Activated naive CD4-positive, alpha-beta T cell (primary cell): ENCODE measurements at places on chromosomes 7 and 10.

DNA sequence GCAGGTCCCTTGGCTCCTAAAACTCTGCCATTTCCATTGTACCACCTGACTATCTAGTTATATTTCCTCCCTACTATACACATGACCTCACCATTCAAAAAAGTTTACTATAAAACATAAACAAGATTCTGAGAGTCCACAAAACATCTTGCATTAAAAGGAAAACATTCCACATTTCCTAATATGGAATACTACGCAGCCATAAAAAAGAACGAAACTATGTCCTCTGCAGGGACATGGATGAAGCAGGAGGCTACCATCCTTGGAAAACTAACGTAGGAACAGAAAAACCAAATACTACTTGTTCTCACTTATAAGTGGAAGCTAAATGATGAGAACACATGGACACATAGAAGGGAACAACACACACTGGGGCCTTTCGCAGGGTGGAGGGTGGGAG, 48.3 kb downstream of the SVIL start:
- DNase-seq = no peak

GRCh38 chr10:122493761-122494160, 32.4 kb downstream of the HTRA1 start:
- no peak for DNase-seq

DNA sequence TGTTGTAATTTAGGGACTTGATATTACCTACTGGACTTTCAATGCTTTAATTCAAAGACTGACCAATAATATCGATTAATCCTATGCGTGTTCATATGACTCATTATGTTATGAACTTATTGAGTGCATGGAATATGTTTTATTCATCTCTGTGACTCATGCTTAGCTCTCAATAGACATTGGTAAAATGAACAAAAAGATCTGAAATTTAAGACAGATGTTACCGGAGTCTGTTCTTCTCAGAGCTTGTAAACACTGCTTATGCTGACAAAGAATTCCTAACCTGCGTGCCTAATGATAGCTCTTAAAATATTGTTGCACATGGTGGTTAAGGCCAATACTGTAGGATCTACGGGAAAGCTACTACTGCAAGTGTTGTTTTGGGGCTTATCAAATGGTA, 131.5 kb upstream of the ACBD5 start:
- DNase-seq = no peak

- peak; percentile 71 for DNase-seq
Observed at GRCh38 chr7:45917658-45918057, 3.4 kb downstream of the IGFBP3 start.

DNA sequence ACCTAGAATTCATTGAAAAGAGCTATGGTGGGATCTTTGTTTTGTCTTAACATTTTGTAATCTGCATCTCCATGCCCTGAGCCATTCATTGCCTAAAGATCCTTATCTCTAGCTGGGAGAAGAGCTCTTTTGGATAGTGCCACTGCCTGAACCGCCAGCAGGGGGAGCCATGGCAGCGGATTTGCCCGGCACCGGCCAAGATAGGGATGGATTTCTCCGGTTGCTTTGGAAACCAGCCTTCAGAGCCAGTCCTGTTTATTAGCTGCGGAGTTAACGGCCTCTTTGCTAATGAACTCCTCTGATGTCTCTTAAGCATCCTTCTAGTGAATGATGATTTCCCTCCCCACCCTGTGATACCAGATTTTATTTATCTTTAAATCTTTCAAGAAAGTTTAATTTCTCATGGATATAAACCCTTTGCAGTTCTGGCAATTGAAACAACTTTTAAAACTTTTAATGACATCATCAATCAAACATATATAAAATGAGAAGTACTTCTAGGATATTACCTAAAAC, 58.2 kb upstream of the LYZL2 start:
- DNase-seq = peak; percentile 75

GRCh38 chr7:28942168-28942567, 16.0 kb downstream of the TRIL start:
- no peak for DNase-seq

DNA sequence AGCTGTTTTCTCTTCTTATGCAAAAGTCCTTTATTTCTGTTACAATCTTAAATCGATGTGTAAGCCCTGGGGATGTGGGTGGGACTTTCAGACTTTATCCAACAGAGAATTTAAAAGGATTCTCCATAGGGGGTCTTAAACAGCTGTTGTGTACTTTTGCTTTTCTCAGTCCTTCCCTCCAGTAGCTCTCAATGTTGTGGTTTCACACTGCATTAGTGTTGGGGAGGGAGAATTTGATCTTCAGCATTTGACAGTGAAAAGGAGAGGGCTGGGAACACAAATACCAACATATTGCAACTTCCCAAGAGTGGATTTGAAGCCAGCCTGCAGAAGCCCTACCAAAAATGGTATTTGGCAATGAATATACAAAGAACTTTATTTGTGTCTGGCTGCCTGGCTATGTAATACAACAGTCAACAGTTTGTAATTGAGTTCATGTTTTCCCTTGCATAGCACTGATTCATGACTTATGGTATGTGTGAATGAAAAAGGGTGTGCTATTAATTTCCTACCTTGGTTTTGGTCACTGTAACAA, 80.1 kb upstream of the CAPZA2 start:
- DNase-seq = no peak

DNA sequence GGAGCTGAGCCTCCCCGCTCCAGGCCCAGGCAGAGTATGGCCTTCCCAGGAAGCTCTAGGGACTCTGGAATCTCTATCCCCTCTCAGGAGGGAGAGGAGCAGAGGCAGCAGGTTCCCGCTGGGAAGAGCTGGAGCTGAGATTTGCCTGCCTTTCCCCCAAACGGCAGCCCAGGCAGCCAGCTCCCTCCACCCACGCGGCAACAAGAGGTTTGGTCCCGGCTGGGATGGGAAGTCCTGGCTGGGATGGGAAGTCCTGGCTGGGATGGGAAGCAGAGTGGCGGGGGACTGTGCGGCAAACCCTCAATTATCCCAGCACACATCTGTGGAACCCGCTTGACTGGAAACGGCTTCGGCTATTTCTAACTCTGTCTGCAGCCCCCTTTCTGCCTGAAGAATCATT, 223.0 kb downstream of the ELFN1 start:
- DNase-seq = no peak

DNA sequence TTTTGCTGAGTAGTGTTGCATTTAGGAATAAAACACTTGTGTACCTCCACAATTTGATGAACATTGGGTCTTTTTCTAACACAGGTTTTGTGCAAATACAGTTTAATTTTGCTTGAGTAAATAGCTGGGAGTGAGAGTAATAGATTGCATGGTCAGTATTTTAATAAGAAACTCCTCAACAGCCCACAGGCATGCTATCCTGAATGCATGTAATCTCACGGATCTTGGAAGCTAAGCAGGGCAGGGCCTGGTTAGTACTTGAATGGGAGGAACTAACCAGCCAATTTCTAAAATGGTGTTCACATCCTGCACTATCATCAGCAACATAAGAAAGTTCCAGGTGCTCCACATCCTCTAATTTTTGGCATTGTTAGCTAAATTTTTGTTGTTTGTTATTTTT, 685.4 kb upstream of the MBL2 start:
- no peak for DNase-seq

GRCh38 chr7:156989766-156990535, 20.5 kb downstream of the MNX1 start:
- no peak for DNase-seq

DNA sequence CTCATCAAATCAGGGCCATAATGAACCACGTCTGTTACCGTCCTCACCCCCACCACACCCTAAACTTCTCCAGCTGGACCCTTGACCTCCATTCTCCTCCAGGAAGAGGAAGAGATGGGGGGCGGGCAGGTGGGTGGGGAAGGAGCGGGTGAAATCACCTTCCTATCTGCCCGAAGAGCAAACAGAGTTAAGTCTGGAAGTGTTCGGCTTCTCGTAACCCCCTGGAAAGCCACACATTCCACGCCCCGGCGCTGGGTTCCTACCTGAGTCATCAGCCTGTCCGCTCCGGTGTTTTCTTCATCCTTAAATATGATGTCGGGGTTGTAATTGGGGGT, 736 bp downstream of the SHH start:
- DNase-seq = no peak

GRCh38 chr10:75117995-75118394, 6.5 kb downstream of the SAMD8 start:
- no peak for DNase-seq

DNA sequence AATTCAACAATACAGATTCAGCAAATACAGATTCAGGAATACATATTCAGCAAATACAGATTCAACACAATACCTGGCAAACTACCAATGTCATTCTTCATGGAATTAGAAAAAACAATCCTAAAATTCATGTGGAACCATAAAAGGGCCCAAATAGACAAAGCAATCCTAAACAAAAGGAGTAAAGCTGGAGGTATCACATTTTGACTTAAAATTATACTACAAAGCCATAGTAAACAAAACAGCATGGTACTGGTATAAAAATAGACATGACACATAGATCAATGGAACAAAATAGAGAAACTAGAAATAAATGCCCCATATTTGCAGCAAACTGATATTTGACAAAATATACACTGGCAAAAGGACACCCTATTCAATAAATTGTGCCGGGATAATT, 3.4 kb upstream of the NT5C3A start:
- no peak for DNase-seq

GRCh38 chr10:103855424-103855823, at the start of gene SH3PXD2A:
SH3PXD2A (minus strand) TSS chr10:103855576; CDS start chr10:103855266, 310 bp downstream.
- no peak for DNase-seq

- DNase-seq = no peak
Observed at GRCh38 chr10:69486922-69487730, 35.9 kb downstream of the TSPAN15 start.

DNA sequence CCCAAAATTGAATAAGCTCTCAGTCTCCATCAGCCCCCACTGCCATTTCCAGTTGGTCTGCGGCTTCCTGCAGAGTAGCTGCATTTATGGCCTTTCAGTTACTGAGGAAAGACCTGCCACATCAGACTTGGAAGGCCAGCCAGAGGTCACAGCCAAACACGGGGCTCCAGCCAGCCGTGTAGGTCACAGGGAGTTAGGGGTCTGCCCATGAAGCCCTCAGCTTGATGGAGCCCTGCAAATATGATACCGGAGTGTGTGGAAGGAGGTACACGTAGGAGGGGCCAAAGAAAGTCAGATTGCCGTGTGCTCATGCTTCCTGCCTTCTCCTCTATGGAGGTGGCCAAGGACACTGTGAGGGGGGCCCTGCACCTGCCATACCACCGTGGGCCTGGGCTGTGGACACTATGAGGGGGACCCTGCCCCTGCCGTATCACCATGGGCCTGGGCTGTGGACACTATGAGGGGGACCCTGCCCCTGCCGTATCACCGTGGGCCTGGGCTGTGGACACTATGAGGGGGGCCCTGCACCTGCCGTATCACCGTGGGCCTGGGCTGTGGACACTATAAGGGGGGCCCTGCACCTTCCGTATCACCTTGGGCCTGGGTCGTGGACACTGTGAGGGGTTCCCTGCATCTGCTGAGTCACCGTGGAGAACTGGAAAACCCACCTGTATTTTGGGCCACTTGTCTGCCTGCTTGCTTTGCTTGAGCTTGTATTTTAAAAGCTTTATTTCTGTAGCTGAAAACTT, 335.7 kb upstream of the SHH start:
- no peak for DNase-seq

DNA sequence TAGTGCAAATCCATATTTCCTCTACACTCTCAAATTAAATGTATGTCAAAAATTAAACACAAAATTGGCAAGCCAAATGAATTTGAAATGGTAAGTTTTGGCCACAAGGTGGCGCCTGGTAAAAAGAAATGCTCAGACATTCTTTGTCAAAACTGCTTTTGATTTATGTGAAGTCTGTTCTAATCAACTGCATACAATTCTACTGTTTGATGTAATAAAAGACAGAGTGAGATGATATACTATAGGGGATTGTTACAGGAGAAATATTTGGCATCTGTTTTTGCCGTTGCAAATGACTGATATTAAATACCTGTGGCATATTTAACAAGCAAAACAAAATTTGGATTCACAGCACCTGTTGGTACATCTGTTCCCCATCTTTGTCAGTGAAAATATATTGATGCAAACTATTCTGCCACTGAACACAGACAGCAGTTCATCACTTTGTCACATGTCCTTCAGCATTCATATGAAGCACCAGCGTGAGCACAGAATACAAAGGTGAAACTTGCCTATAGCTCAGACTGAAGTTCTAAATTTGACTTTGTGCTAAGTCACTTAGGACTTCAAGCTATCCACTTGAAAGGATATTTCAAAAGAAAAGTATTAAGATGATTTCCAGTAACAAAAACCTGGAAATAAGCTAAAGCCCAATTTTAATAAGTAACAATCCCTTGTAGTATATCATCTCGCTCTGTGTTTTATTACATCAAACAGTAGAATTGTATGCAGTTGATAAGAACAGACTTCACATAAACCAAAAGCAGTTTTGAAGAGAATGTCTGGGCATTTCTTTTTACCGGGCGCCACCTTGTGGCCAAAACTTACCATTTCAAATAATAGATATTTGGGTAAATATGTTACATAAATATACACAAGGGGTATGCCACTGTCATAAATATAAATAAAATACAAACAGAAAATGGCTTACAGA, 10.2 kb upstream of the CH25H start:
- DNase-seq = no peak

DNA sequence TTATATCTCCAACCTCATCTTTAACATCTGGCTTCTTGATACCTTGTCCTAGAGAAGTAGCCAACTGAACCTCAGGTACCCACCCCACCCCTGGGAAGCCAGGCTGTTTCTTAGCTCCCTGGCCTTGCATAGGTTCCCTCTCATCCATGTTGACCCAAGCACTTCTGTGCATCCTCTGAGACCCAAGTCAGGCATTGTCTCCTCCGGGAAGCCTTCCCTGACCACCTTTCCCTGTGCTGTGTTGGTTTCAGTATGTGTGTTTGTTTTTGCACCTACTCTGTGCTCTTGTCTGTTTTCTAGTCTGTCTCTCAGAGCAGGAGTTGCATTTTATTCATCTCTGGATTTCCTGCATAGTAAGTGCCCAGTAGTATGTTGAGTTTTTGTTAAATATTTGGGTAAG, 93.4 kb upstream of the ANLN start:
- DNase-seq = no peak

- DNase-seq = no peak
Observed at GRCh38 chr10:59872892-59873463, 33.4 kb downstream of the CCDC6 start.

DNA sequence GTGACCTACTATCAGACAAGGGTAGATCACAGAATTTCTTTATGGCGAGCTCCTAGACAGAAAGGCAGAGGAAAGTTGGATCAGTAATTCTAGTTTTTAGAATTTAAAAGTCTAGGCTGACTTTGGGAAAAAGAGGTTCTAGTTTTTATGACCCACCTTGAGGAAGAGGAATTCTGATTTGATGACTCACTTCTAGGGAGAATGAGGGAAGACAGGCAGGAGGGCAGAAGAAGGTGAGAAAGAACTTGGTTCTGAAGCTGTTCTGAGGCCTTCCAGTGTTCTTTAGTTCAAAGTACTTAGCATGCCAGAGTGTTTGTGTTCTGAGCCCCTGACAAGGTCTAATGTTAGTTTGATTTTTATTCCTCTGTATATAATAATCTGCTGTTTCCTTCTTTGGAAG, 97.2 kb downstream of the PODXL start:
- DNase-seq = no peak

DNA sequence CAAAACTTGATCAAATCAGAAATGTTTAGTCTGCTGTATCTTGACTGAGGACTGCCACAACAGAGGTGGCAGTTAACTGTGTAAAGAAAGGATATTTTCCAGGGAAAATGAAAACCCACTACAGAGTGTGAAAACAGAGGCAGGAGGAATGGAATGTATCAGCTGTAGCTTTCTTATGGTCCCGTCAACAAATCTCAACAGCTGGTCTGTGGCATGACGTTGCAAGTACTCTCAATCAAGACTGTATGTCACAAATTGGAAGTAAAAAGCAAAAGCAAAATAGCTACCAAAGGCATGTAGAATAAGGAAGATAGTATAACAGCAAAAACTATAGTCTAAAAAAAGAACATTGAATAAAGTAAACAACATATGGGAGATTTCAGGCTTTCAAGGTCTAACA, 123.5 kb downstream of the KMT2C start:
- DNase-seq = no peak
